NCI-H1105 treated with DMSO at 0.1 percent for 48 hours (cell line): ENCODE measurements at places on chromosomes 12 and 14.

- DNase-seq: no peak
Observed at GRCh38 chr14:100618763-100619320, 31.6 kb upstream of the BEGAIN start.

- DNase-seq: no peak
Observed at GRCh38 chr14:93033983-93034670, 81.6 kb downstream of the ITPK1 start.

- no peak for DNase-seq
Observed at GRCh38 chr12:46402451-46402850, 29.9 kb upstream of the SLC38A2 start.

GRCh38 chr12:728781-729180, 23.6 kb upstream of the WNK1 start:
- no peak for DNase-seq

- no peak for DNase-seq
Observed at GRCh38 chr14:90578283-90578985, 181.6 kb downstream of the CALM1 start.

DNA sequence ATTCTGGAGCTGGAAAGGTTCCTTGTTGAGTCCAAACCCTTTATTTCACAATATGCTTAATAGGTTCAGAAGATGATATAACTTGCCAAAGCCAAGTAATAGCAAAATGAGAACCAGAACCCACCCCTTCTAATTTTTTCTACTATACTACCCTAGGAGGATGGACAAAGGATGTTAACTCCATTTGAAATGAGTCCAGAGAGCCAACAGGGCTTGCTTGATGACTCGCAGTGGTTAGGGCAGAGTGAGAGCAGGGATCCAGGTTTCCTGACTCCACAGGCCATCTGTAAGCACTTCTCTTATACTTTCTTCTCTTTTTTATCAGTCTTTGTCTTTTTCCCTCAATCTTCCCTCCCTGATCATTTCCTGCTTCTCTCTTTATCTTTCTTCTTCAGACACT, 668.1 kb downstream of the MED13L start:
- DNase-seq: no peak

DNA sequence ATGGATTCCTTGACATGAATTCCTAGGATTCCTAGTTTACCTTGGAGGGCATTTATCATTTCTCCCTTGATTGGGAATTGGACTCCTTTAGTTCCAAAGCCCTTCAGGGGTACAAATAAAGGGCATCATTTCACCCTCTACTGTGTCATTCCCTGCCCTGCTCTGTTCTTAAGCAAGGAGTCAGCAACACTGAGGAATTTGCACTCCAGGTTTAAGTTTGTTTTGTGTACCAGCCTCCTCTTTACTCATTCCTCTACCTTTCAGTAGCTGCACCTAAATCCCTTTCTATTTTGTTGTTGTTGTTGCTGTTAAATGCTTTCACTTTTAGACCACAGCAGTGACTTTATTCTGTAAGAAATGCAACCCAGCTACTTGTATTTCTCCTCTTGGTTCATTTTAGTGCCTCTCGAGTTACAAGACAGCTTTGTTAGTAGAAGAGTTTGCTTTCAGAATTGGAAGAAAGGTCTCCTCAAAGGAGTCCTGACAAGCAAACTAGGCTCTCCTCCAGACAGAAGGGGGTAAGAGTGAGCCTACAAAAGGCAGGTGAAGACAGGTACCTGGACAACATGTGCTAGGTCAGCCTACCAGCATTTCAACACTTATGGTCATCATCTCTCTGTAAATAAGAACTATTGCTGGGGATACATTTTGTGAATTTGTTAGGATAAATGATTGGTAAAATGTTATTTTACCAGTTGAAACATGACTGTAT, 90.0 kb downstream of the RMST start:
- DNase-seq: no peak

GRCh38 chr12:115485503-115485902, 792.0 kb downstream of the MED13L start:
- DNase-seq: no peak

DNA sequence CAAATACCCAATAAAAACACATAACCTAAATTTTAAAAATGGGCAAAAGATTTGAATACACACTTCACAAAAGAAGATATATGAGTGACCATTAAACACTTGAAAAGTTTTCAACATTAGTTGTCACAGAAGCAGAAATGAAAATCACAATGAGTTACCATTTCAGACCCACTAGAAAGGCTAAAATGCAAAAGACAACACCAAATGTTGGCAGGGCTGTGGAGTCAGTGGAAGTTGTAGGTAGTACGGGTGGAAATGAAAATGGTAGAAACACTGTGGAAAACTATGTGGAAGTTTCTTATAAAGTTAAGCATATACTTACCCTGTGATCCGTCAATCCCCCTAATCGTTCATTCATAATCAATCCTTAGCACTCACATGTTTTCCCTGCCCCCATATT, 61.8 kb downstream of the SLC38A4 start:
- DNase-seq: no peak

DNA sequence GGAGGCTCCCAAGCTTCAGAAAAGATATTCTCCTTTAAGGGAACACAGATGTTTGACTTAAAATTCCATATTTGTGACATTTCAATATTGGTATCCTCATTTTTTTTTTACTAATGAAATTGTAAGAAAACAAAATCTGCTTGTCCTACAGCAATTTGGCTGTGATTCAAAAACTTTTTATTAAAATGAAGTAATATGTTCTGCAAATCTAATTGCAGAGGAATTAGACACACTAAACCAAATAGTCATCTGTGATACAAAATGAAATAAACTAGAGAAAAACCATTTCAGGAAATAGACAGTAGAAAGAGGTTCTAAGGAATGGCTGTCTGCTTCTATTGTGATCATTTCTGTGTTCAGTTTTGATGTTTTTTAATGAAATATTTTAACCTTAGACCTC, 50.1 kb upstream of the HIF1A start:
- DNase-seq: no peak

DNA sequence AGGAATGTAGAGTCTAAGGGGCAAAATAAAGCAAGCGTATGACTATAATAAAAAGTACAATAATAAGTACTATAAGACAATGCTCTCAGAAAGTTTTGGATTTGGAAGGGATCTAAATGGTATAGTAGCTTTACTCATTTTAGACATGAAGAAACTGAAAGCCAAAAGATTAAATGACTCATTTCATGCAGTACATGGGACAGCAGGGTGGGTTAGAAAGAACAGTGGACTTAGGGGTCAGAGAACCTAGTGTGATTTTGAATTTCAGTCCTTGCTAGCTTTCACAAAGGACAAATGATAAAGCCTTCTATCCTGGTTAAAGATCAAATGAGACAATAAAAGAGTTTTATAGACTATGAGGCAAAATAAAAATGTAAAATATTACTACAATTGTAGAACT, 6.8 kb upstream of the LEMD3 start:
- DNase-seq: no peak

- no peak for DNase-seq
Observed at GRCh38 chr12:42237853-42238239, 202 bp downstream of the YAF2 start.

DNA sequence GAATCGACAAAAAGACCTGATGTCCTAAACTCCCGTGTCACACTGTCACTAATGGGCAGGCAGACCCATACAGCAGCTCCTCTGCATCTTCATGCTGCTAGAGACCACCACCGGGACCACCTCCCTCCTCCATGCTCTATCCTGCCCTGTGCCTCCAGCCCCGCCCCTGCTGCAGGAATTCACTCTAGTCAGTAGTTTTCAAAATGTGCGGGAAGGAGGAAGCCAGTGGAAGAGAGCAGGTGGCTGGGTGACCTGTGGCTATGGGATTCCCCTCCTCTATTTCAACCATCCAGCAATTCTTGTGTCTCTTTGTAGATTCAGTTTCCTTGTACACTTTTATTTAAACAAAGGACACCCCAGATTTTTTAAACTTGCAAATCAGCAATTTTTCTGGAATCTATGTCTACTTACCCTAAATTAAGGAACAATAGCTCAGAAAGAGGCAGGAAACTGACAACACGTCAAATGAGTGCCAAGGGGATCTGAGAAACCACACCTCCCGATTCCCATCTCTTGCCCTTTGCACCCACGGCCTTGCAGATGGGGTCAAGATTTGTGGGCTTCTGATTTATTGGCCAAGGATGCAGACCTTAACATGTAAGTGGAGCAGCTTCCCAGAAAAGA, 20.4 kb upstream of the MAP1LC3B2 start:
- no peak for DNase-seq

DNA sequence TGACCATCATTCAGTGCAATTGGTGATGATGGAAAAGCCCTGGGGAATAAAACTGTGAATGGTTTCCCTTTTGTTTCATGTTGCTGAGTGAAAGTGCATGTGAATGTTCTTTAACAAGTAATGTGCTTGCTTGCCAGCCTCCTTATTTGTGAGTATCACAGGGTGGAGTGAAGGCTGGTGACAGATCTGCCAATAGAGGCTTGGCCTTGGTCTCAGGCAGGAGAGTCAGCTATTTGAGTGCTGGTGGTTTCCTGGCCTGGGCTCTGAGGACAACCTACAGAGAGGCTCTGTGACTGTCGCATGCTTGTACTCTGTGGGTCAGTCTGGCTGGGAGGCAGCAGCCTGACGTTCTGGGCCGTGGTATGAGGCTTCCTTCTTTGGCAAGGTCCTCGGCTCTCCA, 20.7 kb downstream of the KRT85 start:
- no peak for DNase-seq

GRCh38 chr12:121005346-121005815, 10.9 kb downstream of the C12orf43 start:
- peak; percentile 19 for DNase-seq
